ENCODE measurements at places on chromosomes 16 and 17.

- no peak for DNase-seq
These were observed 11.3 kb upstream of the GSE1 start for GRCh38 chr16:85601730-85602401.

DNA sequence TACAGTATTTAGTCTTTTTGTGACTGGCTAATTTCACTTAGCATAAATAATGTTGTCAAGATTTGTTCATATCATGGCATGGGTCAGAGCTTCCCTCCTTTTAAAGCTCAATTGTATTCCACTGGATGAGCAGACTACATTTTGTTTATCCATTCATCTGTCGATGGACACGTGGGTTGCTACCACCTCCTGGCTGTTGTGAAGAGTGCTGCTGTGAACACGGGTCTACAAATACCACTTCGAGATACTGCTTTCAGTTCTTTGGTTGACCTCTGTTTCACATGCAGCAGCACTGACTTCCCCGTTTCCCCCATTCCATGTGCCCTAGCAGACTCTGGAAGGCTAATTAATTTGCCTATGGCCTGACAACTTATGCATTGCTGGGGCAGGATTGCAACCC lies 285.4 kb downstream of the SHISA9 start:
- no peak for DNase-seq

DNA sequence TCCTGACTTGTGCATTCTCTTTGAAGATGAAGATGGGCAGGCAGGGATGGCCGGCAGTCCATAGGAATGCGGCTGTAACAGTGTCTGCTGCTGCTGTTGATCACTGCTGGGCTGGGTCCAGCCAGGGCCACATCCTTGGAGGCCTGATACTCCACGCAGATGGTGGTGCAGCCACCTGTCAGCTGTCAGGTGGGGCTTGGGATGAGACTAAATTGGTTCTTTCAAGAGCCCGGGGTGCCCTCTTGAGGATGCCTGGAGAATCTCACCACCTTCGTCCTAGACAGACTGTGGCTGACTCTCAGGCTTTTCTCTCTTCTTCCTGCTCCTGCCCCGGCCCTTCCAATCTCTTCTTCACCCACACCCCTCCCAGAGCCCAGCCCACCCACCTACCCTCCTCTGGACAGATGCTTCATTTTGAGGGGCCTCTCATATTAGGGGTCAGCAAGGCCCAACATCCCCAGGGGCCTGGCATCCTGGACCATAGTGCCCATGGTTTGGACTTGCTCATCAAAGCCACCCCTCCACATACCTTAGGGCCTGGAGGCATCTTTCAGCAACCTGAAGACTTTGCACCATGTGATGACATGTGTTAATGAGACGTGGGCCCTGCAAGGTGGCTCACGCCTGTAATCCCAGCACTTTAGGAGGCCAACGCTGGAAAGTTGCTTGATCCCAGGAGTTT lies 19.1 kb downstream of the OSBPL7 start:
- no peak for DNase-seq

GRCh38 chr17:12313786-12314185 lies 293.1 kb downstream of the MAP2K4 start:
- no peak for DNase-seq

DNA sequence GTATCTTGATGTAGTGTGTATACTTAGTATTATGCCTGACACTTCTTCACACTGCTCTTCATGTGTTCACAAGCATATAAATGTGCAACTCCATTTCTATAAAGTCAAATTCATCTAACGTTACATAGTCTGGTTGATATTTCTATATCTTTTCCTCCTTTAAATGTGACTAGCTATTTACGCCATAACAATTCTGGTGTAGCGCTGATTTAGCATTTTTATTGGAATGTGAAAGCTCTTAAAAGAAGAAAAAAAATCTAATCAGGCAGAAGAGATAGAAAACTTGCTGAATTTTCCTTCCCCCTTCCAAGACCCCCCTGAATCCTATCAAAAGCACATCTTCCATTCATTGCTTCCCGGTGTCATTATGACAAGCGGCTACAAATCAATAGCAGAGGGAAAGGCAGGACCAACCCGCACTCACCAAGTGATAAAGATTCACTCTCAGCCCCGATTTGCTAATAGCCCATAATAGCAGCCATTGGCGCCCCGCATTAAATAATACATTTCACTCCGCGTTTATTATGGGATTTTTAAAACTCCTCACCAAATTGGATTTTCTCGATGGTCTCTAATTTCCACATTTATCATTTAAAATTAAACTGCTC lies 299.5 kb upstream of the PMFBP1 start:
- no peak for DNase-seq

GRCh38 chr17:653724-654123 lies 60.9 kb downstream of the VPS53 start:
- no peak for DNase-seq

Data from AG04450 (cell line).